Kidney epithelial cell (primary cell): ENCODE measurements at places on chromosomes 12 and 14. TPM values are rescaled to one million over a fixed set of nuclear protein-coding genes. Genes with fewer than 3 reads are reported as not detected.

- no peak for DNase-seq
These were observed 1.3 kb downstream of the SETD3 start for GRCh38 chr14:99479160-99479905.

The CHPT1 gene
- 10.3 and 16.1 TPM in 2 replicates for total RNA-seq

DNA sequence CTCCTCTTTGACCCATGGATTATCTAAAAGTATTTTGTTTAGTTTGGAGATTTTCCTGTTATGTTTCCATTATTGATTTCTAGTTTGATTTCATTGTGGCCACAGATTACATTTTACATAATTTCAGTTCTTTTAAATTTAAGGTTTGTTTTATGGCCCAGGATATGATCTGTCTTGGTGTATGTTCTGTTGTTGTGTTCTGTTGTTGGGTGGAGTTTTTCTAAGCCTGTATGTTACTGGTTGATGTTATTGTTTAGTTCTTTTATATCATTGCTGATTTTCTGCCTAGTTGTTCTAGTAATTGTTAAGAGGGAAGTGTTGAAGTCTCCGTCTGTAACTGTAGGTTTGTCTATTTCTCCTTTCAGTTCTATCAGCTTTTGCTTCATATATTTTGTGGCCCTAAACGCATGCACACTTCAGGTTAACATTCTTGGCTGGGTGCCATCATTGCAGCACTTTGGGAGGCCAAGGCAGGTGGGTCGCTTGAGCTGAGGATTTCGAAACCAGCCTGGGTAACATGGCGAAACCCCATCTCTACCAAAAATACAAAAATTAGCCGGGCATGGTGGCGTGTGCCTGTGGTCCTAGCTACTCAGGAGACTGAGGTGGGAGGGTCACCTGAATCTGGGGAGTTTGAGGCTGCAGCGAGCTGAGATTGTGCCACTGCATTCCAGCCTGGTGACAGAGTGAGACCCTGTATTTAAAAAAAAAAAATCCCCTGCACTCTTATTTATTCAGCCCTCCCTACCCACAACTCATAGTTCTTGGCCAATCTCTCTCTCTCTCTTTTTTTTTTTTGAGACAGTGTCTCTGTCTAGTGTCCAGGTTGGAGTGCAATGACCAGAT lies 28.1 kb upstream of the CFL2 start:
- DNase-seq: no peak

The HHIPL1 gene
- 1.1 and 4.8 TPM in 2 replicates for total RNA-seq

DNA sequence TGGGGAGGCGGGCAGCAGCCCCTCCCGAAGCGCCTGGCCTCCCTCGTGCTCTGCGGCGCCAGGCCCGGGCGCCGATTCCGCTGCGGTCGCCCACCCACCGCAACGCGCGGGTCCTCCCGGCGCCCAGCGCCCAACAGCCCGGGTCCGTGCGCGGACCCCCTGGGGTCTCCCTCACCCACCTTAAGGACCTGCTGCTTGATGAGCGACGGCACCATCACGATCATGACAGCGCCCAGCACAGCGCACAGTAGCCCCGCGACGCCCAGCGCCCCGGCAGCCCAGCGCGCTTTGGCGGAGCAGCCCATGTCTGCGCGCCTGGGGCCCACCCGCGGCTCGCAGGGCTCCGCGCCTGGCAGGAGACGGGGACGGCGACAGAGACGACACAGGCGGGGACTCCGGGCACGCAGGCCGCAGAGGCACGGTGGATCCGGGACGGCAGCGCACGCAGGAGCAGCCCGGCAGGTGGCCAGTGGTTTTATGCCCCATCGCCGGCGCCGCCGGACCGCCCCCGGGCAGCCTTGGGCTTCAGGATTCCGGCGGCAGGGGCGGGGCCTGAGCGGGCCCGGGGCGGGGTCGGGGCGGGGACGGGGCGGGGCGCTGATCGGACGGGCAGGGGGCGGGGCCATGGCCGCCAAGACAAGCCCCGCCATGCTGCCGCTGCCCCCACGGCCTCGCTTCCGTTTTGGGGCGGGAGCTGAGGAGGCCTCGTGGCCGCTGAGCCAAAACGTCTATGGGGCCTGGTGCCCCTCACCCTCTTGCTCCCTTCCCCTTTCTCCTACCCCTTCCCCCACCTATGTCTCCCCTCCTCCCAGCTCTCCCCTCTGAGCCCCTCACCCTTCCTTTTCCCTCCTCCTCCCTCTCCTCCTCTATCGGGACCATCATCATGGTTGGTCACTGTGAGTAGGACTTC lies at the start of gene SCARB1:
TSS of gene SCARB1 (minus strand) at position 449 of the 910 bp plus-strand sequence. CDS start at position 305, 144 bp downstream.
- no peak for DNase-seq

GRCh38 chr14:68447581-68448251 lies 345.2 kb downstream of the ZFP36L1 start:
- no peak for DNase-seq

The SYNE3 gene
- total RNA-seq: 2.2 and 3.1 TPM in 2 replicates

The SCFD1 gene
- 32.8 and 41.7 TPM in 2 replicates for total RNA-seq

The PRKD1 gene
- 4.3 and 7.2 TPM in 2 replicates for total RNA-seq

- DNase-seq: no peak
These were observed 30.1 kb downstream of the NTF3 start for GRCh38 chr12:5461966-5462365.

DNA sequence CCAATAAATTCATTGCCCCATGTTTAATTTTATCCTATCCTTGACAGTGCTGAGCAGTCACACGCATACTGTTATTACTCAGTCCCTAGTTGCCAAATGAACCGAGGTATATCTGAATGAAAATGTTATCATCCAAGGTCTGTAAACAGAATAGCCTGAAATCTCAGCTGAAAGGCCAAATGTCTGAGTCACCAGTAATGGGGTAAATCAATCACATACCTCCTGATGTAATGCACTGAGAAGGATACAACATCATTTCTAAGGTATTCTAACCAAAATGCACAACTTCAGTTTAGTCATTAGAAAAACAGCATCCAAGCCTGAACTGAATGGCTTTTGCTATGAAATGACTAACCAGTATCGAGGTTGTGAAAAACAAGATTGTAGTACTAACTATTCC lies 228.6 kb downstream of the DPF3 start:
- peak; percentile 98 for DNase-seq

GRCh38 chr14:96265383-96266095 lies 9.5 kb downstream of the BDKRB1 start:
- DNase-seq: no peak

GRCh38 chr14:50012644-50013043 lies 103.7 kb downstream of the VCPKMT start:
- no peak for DNase-seq

- no peak for DNase-seq
These were observed 258.1 kb downstream of the IPO8 start for GRCh38 chr12:30437616-30438015.

- no peak for DNase-seq
These were observed 53.3 kb downstream of the TMTC1 start for GRCh38 chr12:29730481-29730880.

The ANKS1B gene
- 0.13 TPM in 1 of 2 replicates, not detected in the other for total RNA-seq

GRCh38 chr12:45331552-45331951 lies 115.7 kb downstream of the ANO6 start:
- no peak for DNase-seq

- no peak for DNase-seq
These were observed 127.2 kb downstream of the BCAT1 start for GRCh38 chr12:24821691-24822090.

The OR11H7 gene
- not detected in 2 replicates for total RNA-seq

GRCh38 chr12:121986489-121987245 lies 35.0 kb upstream of the BCL7A start:
- DNase-seq: no peak

The PLD4 gene
- 0.04 and 0.68 TPM in 2 replicates for total RNA-seq

The TMEM119 gene
- total RNA-seq: not detected in 2 replicates

DNA sequence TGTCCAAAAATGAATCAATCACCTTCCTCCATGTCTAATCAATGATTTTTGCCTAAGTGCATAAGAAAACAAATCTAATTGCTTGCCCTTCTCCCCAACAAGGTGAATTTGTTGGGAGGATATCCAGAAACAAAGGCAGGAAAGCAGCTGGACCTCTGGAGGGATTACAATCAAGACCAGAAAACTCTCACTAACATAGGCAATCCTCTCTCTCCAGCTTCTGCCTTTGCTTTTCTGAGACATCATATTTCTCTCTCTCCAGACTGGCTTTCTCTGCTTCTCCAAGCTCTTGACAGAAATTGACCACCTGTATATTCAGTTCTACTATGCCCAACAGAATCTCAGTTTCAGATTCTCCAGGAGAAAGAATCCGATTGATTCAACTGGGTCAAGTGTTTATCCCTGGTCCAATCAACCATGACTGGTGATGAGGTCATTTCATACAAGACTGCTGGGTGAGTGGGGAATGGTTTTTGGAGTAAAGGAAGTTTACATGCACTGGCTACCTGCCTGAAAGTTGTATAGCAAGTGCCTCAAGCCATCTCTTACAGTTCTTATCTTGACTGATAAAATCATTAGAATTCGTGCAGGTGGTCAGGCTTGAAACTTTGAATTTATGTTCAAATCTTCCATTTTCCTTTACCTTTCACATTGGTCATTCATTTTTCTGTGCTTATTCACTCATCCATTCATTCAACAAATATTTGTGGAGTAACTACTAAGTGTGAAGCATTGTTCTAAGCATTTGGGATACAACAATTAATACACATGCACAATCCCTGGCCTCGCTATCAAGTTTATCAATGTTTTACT lies 22.2 kb upstream of the CFAP54 start:
- DNase-seq: peak; percentile 76

The SERPINA10 gene
- not detected in 2 replicates for total RNA-seq

The KITLG gene
- 11.5 and 12.9 TPM in 2 replicates for total RNA-seq

The BBOF1 gene
- 6.7 and 9.2 TPM in 2 replicates for total RNA-seq

GRCh38 chr14:97641827-97642226 lies 844.6 kb downstream of the VRK1 start:
- DNase-seq: no peak

DNA sequence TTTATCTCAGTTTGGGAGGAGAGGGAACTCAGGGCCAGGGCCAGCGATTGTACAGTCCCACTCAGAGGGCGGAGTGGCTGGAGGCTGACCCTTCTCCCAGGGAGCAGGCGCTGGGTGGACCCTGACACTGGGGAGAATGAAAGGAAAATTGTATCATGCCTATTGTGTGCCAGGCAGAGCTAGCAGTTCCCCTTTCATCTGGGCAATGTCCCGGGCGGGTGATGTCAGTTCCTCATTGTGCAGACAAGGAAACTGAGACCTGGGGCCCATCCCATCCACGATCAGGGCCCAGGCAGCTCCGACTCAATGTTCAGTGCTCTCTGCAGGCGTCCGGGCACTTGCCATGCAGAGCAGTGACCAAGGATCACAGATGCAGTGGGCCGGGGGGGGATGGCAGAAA lies 101.9 kb upstream of the RTL1 start:
- DNase-seq: no peak

GRCh38 chr14:102796661-102797190 lies 19.5 kb downstream of the TRAF3 start:
- no peak for DNase-seq

GRCh38 chr14:92969430-92969829 lies 46.5 kb downstream of the CHGA start:
- no peak for DNase-seq

The KRT7 gene
- total RNA-seq: 1,242 and 1,355 TPM in 2 replicates

The SPTB gene
- total RNA-seq: 0.21 and 0.54 TPM in 2 replicates

The DHRS2 gene
- 3.6 and 5.8 TPM in 2 replicates for total RNA-seq

GRCh38 chr14:101763941-101764709 lies 2.6 kb downstream of the PPP2R5C start:
- DNase-seq: no peak

GRCh38 chr12:100058482-100059029 lies 73.8 kb upstream of the ANKS1B start:
- DNase-seq: peak; percentile 16
